HFF-Myc (cell line): ENCODE measurements at places on chromosomes 13 and 19.
A peak's percentile ranks its signal among the peaks of the same experiment; 100 is the strongest.

DNA sequence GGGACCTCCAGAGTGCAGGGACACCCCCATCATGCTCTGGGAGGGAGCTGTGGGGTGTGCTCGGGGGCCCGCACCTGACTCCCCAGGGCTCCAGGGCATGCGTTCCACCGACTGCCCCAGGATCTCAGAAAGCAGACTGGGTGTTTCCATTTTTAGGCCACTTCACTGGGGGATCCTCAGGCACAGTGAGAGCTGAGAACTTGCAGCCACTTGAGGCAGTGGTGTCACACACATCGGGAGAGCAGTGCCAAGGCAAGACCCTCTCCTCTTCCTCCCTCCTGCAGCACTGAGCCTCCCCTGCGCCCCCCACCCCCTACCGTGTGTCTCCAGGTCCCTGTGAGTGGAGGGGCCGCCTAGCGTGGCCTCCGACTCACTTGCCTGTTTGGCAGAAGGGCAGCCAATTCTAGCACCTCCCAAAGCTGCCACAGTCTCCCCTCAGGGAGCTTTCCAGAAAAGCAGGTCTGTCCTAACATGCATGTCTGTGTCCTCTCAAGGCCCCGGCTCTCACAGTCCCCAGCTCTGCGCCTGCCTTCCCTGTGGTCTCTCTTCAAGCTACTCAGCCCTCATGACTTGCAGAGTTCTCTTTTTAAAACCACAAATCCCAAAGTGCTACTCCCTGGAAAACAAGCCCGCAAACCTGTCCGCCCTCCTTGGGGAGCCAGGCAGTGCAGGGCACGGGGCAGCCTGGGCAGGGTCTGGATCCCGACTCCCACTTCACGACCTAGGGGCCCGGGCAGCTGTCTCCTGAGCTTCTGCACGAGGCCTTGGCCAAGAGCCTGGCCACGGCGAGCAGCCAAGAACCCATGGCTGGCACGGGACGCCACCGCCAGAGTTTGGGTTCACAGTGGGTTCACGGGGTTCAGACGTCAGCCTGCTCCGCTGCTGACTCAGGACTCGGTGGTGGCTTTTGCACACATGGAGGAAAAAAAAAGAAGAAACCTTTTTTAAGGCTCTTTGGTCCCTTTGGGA, 94.1 kb downstream of the STK24 start:
- DNase-seq = no peak

DNA sequence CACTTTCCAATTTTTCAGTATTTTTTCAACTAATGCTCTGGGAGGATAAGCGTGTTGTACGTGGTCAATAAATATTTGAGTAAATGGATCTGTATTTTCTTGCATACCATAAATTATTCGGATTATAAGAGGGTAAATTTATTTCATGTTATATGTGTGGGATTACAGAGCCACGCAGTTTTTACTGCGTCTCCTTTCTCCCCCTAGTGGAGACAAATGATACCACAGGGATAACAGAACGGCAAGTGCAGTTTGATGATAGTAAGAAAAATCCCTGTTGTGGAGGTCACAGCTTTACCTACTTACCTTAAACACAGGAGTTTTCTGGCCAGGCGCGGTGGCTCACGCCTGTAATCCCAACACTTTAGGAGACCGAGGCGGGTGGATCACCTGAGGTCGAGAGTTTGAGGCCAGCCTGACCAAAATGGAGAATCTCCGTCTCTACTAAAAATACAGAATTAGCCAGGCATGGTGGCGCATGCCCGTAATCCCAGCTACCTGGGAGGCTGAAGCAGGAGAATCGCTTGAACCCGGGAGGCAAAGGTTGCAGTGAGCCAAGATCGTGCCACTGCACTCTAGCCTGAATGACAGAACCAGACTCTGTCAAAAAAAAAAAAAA, 16.8 kb downstream of the MBD3L2B start:
- no peak for DNase-seq

GRCh38 chr19:14248578-14249011, 42.6 kb upstream of the ADGRL1 start:
- no peak for DNase-seq

DNA sequence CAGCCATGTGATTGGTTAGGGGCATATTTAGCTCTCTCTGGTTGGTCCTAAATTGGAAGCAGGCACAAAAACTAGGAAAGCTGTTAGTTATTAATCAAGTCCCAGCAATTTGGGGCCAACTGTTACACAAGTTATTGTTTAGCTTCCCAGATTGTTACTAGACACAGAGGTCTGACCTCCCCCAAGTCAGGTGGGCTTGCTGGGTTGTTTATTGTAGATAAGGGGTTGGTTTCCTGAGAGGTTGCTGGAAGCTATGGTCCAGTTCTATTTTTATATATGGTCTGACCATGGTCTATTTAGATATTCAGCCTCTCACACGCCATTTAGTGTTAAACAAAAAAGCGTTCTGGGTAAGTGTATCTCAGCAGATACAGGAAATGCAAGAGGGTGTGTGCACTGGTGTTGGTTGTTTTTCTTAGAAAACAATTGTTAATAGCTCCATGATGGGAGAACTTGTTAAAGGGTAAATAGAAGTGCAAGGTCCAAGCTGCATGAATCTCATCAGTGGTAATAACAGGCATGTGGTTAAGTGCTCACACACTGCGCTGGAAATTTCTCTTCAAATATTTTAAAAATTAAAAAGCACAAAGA, 150.0 kb downstream of the RAP2A start:
- no peak for DNase-seq

GRCh38 chr13:100035936-100036335, 53.0 kb upstream of the PCCA start:
- no peak for DNase-seq

DNA sequence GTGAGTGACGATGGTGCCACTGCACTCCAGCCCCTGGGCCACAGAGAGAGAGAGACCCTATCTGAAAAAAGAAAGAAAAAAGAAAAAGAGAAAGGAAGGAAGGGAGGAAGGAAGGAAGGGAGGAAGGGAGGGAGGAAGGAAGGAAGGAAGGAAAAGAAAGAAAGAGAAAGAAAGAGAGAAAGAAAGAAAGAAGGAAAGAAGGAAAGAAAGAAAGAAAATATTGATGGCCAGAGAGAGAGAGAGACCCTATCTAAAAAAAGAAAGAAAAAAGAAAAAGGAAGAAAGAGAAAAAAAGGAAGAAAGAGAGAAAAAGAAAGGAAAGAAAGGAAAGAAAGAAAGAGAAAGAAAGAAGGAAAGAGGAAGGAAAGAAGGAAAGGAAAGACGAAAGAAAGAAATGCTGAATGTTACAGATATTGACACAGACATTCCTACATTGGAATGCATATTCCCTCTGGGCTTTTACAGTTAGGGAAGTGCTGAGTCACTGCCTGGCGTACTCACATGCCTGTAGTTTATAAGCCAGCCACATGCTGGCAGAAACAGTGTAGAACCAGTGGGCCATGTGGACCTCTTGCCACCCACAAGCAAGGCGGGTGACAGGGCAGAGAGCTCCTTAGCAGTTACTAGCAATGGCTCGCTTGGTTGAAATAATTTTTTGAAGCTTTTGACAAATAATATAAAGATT, 34.6 kb upstream of the SLC46A3 start:
- peak; percentile 91 for DNase-seq

DNA sequence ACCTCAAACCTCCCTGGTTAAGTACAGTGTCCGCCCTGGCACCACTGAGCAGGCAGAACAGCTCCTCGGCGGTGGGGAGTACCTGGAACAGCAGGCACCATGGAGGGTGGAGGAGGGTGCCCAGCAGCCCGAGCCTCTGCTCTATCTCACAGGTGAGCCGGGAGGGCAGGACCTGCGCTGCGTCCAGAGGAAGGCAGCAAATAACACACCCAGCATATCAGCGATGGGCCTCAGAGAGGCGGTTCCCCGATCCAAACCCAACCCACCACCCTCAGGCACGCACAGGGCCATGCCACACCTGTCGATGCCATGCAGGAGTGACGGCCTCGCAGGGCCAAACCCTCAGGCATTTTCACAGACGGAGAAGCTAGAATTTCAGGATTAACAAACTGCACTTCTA, 11.8 kb downstream of the PEPD start:
- DNase-seq = no peak

- no peak for DNase-seq
Measured at GRCh38 chr13:76222511-76222910, 586.4 kb downstream of the LMO7 start.
